Activated CD4-positive, alpha-beta T cell treated with anti-CD3 and anti-CD28 coated beads, Interleukin-2, Interleukin-4, amounts not matched to agents 100 ng/mL and 50 ng/mL, durations not matched to agents 16 hours and 8 hours (primary cell): ENCODE measurements at places on chromosomes 5 and 9.

DNA sequence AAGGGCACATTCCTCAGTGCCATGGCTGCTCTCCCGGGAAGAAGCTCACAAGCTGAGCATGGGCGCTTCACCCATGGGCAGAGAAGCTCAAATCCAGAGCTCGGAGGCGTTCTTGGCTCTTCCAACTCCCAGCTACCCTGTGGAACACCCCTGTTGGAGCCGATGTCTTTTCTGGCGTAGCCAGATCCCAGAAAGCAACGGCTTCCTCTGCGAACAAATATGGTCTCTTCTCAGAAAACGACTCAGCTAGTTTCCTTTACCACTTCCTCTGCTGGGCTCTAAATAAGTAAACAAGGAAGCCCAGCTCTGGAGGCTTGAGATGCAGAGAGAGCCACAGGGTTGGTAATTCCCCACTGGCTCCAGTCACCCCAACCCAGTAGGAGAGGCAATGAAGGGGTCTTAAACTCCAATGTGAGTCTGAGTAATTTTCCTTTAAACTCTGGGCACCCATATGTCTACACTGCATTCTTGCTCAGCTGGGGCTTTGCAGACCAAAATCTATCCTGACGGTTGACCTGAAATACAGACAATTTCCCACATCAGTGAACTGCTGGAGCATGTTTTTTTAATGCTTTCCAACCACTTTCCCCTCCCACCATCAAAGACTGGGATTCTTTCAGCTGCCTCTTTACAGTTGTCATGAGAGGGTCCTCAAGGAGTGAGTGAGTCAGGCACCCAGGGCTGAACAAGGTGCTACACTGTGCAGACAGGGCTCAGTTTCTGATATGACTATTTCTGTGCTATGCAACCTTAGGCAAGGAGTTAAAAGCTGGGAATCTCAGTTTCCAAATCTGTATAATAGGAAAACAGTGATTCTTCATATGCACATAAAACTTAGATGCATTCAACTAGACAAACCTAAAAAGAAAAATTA lies at the start of gene LCP2:
Gene LCP2 (minus strand): TSS at position 189 of the 874 bp plus-strand sequence. CDS start 166 bp downstream, at position 23.
- peak; percentile 79 for DNase-seq

DNA sequence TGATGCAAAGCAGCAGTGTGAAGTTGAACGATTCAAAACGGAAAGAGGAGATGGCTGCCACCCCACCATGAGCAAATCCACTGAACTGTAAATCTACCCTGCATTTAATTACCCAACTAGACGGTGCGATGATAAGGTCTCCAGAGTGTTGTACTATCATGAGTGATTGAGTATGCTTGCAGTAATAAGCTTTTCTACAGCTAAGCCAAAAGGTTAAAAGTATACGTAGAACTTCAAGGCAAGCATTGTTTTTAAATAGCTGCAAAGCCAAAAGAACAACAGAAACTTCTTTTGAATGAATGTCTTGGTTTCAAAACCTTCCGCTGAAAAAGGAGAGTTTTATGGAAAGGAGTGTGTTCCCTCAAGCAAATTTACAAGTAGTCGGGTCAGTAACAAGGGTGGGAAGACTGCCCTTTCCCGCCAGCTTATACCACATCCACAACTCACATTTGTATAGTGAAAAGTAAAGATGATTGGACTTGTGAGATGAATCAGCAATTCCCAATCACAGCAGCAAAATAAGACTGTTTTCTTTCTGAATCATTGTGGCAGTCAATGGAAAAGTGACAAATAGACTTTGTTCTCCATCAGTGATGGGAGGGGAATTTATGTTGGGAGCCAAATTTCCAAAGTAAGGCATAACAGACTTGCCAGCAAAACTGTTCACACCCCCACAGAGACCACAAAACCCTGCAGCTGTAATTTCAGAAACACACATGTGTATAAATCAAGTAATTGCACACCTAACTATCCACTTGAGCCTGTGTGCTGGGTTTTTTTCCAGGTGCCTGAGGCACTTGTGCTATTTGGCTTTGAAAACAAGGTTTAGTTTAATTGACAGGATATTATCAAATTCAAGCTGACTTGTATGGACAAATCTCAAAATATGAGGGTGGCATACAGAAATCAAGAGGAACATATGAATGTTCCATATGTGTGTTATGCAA lies 407.7 kb upstream of the GRAMD2B start:
- DNase-seq: no peak

DNA sequence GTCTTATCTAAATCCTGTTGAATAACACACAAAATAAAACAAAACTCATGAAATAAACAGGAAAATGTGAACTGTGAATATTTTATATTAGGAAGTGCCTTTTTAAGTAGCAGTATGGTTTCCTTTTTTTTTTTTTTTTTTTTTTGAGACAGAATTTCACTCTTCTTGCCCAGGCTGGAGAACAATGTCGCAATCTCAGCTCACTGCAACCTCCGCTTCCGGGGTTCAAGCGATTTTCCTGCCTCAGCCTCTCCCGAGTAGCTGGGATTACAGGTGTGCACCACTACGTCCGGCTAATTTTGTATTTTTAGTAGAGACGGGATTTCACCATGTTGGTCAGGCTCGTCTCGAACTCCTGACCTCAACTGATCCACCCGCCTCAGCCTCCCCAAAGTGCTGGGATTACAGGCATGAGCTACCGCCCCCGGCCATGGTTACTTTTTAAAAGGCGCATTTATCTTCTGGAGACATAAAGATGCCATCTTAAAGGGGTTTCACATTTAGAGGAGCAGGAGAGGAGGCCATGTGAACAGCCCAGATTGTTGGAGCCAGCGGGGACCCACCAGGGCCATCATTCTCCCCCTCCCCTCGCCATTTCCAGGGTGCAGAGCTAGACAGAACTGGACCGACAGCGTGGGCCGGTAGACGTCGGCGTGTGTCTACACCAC lies 64.1 kb downstream of the ROR2 start:
- DNase-seq: no peak

DNA sequence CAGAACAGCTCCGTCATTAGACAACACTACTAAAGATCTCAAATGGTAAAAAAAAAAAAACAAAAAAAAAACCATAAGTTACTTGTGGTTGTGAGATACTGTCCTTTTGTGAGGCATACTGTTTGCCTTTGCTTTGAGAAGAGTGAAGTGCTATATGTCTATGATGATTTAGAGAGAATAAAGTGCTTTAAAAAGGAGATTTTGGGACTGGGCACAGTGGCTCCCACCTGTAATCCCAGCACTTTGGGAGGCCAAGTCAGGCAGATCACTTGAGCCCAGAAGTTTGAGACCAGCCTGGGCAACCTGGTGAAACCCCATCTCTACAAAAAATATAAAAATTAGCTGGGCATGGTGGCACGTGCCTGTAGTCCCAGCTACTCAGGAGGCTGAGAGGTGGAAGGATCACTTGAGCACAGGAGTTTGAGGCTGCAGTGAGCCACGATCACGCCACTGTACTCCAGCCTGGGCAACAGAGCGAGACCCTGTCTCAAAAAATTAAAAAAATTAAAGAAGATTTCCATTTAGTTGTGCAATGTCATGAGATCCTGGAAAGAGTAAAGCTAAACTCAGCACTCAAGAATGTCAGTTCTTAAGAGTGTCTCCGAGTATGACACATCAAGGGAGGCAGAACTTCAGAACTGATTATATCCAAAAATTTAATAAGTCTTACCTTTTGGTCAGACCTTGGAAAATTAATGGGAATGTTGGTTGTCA lies 87.3 kb downstream of the PRDM6 start:
- no peak for DNase-seq

- DNase-seq: peak; percentile 79
Measured at GRCh38 chr5:176660860-176661641, 13.8 kb downstream of the TSPAN17 start.

- DNase-seq: peak; percentile 72
Measured at GRCh38 chr5:170638454-170639220, 134.8 kb downstream of the KCNIP1 start.

GRCh38 chr5:1593903-1594356 lies 70.2 kb upstream of the LPCAT1 start:
- DNase-seq: no peak

DNA sequence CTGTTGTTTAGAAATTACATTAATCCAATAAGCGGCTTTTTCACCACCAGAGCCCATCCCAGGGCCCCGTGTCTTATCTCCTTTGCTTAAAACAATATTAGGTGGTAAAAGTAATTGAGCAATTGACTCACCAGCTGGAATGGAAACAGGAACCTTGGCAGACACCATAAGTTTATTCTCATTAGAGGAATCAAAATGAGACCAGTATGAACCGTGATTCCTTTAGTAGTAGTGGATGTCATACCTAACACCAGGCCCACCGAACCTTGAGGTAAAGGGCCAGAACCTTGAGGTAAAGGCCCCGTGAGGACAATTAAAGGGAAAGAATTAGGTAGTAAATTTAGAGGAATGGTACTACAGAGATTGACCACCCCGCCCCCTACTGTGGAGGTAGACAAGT lies 16.5 kb downstream of the HSDL2 start:
- no peak for DNase-seq

DNA sequence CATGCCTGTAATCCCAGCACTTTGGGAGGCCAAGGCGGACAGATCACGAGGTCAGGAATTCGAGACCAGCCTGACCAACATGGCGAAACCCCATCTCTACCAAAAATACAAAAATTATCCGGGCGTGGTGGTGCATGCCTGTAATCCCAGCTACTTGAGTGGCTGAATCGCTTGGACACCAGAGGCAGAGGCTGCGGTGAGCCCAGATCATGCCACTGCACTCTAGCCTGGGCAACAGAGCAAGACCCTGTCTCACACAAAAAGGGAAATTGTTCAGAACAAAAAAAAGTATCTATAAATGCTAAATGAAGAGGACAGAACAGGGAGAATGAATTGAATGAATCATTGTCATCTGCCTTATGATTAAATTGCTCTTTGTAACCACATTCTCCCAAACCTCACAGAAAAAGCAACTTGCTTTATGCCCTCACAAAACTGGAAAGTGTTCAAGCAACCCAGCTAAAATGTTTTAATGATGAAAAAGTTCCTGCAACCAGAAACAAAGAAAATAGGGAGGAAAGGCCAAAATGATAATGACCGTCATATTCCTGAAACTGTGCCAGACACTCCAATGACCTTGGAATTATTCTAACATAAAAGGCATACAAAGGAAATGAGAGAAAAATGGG lies 83.7 kb downstream of the SERINC5 start:
- no peak for DNase-seq
